Effector memory CD8-positive, alpha-beta T cell (primary cell): ENCODE measurements at places on chromosomes 13 and 19.
A peak's percentile ranks its signal among the peaks of the same experiment; 100 is the strongest.

DNA sequence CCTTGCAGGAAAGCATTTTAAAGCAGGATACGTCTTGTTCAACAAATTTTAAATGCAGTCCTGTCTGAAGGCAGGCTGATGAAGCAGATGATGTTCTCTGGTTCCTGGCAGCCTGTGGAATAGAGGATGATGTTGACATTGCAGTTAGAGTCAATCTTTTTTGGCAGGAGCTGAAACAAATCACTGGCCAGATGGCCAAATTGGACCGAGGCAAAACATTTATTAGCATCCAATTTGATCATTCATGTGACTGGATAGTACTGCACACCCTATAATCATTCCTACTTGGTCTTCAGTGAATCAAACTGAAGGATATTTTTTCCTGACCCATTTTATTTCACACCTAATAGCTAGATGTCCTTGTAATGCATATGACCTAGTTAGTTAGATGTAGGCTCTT lies 172.2 kb upstream of the SLC10A2 start:
- H3K36me3 ChIP-seq = no peaks in the 10 kb centered on the region
- no peak overlapping the region for H3K27ac ChIP-seq
- H3K4me1 ChIP-seq = no peaks in the 10 kb centered on the region
- H3K27me3 ChIP-seq = no peaks in the 10 kb centered on the region
- no peak for DNase-seq

DNA sequence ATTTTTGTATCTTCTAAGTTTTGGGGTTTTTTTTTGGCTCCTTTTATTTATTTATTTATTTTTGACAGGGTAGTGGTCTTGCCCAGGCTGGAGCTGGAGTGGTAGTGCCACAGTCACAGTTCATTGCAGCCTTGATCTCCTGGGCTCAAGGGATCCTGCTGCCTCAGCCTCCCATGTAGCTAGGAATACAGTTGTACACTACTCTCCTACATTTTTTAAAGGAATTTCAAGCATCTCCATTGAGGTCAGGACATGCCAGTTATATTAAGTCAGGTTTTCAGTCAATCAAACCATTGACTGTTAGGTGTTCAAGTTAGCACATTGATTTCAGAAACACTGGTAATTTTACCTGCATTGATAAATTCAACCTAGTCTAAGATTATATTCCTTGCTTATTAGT lies 480.5 kb upstream of the SPRY2 start:
- H3K4me3 ChIP-seq = no peak overlapping the region
- H3K36me3 ChIP-seq = no peaks in the 10 kb centered on the region
- no peak overlapping the region for H3K27ac ChIP-seq
- H3K27me3 ChIP-seq = no peaks in the 10 kb centered on the region
- DNase-seq = no peak

DNA sequence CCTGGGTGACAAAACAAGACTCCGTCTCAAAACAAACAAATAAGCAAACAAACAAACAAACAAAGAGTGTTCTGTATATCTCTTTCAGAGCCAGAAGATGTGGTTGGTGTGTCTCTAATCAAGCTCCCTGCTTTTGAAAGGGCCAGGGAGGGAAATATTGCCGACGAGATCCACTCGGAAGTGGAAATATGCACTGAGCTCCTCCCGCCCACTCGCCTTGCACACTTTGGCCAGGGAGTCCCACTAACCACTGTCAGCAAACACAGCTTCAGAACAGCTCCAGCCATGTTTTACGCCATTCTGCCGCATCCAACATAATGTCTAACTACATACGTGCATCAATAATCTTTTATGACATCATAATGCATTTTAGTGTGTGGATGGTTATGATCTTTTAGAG lies 155.5 kb upstream of the VSTM2B start:
- peaks cover 54% of the 10 kb centered on the region for H3K27me3 ChIP-seq
- no peak for DNase-seq
- no peaks in the 10 kb centered on the region for H3K36me3 ChIP-seq
- no peak overlapping the region for H3K4me3 ChIP-seq
- H3K4me1 ChIP-seq = no peaks in the 10 kb centered on the region

DNA sequence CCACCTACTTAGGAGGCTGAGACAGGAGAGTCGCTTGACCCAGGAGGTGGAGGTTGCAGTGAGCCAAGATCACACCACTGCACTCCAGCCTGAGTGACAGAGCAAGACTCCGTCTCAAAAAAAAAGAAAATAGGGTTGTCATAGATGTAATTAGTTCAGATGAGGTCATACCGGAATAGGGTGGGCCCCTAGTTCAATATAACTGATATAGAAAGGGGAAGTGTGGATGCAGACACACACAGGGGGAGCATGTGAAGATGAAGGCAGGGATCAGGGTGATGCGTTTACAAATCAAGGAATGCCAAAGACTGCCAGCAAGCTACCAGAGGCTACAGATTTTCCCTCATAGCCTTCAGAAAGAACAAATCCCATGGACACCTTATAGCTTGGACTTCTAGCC lies 24.3 kb upstream of the EEF1AKMT1 start:
- peak overlapping the region; percentile 35 for H3K27ac ChIP-seq
- DNase-seq = no peak
- no peaks in the 10 kb centered on the region for H3K27me3 ChIP-seq
- H3K36me3 ChIP-seq = peaks cover 40% of the 10 kb centered on the region

DNA sequence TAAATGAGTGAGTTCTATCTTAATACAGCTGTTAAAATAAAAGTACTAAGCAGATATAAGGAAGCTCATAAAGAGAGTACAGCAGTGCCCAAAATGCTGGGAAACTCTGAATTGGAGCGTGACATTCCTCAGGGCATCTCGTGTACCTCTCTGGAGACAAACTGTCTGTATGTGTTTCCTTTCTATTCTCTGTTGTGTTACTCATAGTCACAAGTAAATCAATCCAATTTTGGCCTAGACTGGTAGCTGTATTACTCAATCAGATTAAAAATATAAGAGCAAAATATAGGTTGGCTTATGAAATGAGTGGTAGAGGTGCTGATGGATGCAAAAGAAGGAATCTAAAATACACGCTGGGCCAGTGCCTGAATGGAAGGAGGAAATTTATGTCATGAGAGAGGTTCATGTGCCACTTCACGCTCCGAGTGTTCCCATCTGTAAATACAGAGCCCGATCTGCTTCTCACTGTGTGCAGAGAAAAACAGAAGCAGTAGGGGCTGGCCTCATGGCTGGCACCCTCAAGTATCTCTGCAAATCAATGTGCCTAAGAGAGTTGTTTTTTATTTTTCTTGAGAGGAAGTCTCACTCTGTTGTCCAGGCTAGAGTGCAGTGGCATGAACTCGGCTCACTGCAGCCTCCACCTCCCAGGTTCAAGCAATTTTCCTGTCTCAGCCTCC lies 58.7 kb upstream of the RGCC start:
- H3K4me3 ChIP-seq = no peak overlapping the region
- peaks cover 4% of the 10 kb centered on the region for H3K36me3 ChIP-seq
- H3K27me3 ChIP-seq = peaks cover 3% of the 10 kb centered on the region
- H3K27ac ChIP-seq = no peak overlapping the region
- H3K4me1 ChIP-seq = no peaks in the 10 kb centered on the region
- DNase-seq = no peak

GRCh38 chr19:42276284-42276683 lies 7.2 kb downstream of the CIC start:
- peak overlapping the region; percentile 3 for H3K27ac ChIP-seq
- no peak for DNase-seq
- H3K27me3 ChIP-seq = no peaks in the 10 kb centered on the region

DNA sequence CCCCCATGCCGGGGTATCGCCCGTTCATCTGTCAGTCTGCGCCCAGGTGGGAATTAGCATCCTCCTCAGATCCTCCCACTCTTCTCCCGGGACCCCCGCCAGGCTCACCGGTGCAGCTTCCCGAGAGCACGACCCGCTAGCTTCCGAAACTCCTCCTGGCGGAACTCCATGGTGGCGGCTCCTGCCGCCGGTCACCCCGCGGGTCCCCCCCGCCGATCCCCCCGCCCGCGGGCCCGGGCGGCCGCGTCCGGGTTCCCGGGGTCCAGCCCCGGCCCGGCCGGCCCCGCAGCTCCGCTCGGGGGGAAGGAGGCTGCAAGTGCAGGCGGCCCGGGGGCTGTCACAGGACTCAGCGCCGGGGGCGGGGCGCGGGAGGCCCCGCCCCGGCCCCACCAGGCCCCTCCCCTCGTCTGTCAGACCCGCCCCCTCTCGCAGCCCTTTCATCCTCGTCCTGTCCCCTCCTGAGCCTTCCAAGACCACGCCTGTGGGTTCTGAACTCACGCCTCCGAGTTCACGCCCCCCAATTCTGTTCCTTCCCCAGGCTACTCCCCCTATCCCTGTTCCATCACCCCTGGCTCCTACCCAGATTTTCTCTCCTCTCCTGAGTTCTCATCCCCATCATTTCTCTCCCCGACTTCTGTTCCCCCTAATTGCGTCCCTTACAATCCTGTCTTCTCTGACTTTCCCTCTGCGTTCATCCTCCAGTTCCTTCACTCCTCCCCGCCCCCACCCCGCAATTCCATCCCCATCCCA lies at the start of gene SLC17A7:
SLC17A7 (minus strand) TSS at position 318 of the 750 bp plus-strand sequence; CDS start at position 170, 148 bp downstream.
- no peak for DNase-seq
- H3K27me3 ChIP-seq = peaks cover 64% of the 10 kb centered on the region
- peaks cover 33% of the 10 kb centered on the region for H3K4me1 ChIP-seq
- peak within 1 kb of the TSS; percentile 77 for H3K4me3 ChIP-seq

- peaks cover 5% of the 10 kb centered on the region for H3K4me1 ChIP-seq
- peaks cover 51% of the 10 kb centered on the region for H3K36me3 ChIP-seq
- no peaks in the 10 kb centered on the region for H3K27me3 ChIP-seq
- DNase-seq = no peak
- H3K27ac ChIP-seq = peak overlapping the region; percentile 82
Observed at GRCh38 chr19:3538258-3538929, 580 bp upstream of the TEKTIP1 start.

- no peak overlapping the region for H3K4me3 ChIP-seq
- no peaks in the 10 kb centered on the region for H3K36me3 ChIP-seq
- peaks cover 12% of the 10 kb centered on the region for H3K4me1 ChIP-seq
- H3K27me3 ChIP-seq = peaks cover 60% of the 10 kb centered on the region
Observed at GRCh38 chr13:33283195-33283911, 2.2 kb downstream of the STARD13 start.

DNA sequence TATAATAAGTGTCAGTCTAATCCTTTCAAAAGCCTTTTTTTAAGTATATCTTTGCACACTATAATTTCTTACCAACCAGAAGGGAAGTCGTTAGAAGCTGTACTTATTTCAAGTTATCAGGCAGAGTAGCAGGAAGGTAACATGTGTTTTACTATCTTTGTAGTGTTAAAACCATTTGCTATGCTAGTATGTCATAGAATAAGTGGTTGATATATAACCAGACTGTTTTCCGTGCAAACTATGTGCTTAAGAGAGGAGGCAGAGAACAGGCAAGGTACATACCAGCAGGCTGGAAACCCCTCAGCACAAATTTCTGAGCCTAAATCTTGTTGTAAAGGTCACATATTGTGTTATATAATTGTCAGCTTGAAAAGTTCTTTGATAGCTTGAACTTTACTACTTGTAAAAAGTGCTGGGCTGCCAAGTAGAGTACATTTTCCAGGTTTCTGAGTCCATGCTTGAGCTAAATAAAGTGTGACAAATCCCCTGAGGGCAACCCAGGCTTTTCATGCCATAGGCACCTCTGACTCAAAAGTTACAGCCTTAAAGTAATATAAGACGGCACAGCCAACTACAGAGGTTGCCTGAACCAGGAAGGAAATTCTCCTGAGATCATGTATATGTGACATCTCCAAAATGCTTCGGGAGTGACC lies 1297.4 kb downstream of the PCDH9 start:
- H3K36me3 ChIP-seq = no peaks in the 10 kb centered on the region
- H3K27me3 ChIP-seq = no peaks in the 10 kb centered on the region
- H3K27ac ChIP-seq = no peak overlapping the region
- H3K4me3 ChIP-seq = no peak overlapping the region
- H3K4me1 ChIP-seq = no peaks in the 10 kb centered on the region

DNA sequence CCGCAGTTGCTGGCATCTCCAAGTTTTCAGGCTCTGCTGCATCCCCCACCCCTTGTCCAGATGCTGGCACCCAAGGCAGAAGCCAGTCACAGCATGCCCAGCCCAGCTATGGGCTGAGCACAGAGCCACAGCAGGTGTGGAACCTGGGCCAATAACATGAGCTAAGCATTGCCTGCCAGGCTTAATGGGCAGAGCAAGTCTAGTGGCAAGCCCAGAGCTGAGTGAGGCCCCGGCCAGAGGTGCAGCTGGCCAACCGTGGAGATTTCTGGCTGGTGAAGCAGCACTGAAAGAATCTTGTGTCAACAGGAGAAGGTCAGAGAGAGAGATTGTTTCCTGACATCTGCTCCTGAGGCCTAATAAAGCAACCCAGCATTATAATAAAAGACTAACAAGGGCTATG lies 111.0 kb downstream of the B3GLCT start:
- DNase-seq = no peak
- H3K4me1 ChIP-seq = no peaks in the 10 kb centered on the region
- no peaks in the 10 kb centered on the region for H3K27me3 ChIP-seq

DNA sequence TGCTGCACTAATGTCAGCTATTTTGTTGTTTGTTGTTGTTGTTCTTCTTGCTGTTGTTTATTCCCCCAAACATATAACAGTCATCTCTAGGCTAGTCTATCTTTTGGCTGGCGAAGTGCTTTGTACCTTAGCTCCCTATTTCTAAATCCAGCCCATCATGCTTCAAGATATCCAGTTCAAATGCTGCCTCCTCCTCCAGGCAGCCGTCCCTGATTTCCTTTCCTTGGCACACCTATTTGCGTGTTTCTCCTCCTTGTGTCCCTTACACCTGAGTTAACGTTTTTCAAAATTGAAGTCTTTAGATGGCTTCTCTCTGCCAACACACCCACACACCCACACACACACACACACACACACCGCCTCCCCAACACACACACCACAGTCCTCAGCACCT lies 25.5 kb downstream of the INSR start:
- H3K4me3 ChIP-seq = no peak overlapping the region
- no peak overlapping the region for H3K27ac ChIP-seq
- H3K4me1 ChIP-seq = no peaks in the 10 kb centered on the region
- H3K36me3 ChIP-seq = no peaks in the 10 kb centered on the region

- H3K27me3 ChIP-seq = no peaks in the 10 kb centered on the region
- no peaks in the 10 kb centered on the region for H3K36me3 ChIP-seq
- no peak overlapping the region for H3K4me3 ChIP-seq
- H3K27ac ChIP-seq = no peak overlapping the region
- H3K4me1 ChIP-seq = peaks cover 3% of the 10 kb centered on the region
Observed at GRCh38 chr13:31919241-31919640, 112.3 kb upstream of the FRY start.

DNA sequence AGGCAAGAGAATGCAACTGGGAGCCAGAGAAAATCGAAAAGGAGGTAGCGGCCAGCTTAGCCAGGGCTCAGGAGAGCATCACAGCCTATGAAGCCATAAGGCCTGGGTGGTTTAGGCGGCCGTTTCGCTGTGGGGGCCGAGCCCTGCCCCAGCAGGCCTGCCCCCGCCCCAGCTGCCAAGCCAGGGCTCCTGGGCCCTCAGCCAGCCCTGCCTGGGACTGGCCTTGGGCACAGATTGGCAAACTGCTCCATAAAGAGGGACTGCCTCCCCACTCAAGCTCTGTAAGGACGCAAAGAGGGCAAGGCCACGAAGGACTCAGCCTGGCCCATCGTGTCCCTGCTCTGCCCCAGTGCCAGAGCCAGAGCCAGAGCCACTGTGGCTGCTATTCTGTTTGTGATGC lies 10.2 kb downstream of the ZNF653 start:
- H3K36me3 ChIP-seq = peaks cover 21% of the 10 kb centered on the region
- H3K27ac ChIP-seq = peak overlapping the region; percentile 39
- H3K4me1 ChIP-seq = peaks cover 6% of the 10 kb centered on the region
- H3K4me3 ChIP-seq = no peak overlapping the region
- H3K27me3 ChIP-seq = no peaks in the 10 kb centered on the region

- H3K27me3 ChIP-seq = no peaks in the 10 kb centered on the region
- H3K4me3 ChIP-seq = no peak overlapping the region
- no peak for DNase-seq
- no peak overlapping the region for H3K27ac ChIP-seq
Observed at GRCh38 chr13:109529964-109530363, 256.4 kb downstream of the IRS2 start.

- H3K4me3 ChIP-seq = no peak overlapping the region
- no peaks in the 10 kb centered on the region for H3K36me3 ChIP-seq
- H3K27ac ChIP-seq = no peak overlapping the region
- no peaks in the 10 kb centered on the region for H3K27me3 ChIP-seq
- no peak for DNase-seq
Observed at GRCh38 chr13:32609428-32609827, 23.2 kb downstream of the PDS5B start.
